ENCODE measurements at places on chromosomes 4 and X.

DNA sequence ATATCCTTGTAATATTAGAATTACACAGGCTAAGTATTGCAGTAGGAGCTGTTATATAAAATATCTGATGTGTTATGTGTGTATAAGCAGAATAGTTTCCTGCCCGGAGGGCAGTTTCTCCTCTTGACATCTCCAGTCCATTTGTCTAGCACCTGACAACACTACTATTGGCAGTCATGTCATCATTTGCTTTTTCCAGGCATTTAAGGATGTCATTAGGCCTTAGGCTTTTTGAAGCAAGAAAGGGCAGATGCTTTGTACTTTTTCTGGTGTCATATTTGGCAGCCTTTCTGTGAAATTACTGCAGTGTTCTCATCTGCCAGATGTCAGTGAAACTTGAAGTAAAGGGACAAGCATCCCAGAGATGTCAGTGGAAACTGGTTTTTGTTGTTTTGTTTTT is 2017.6 kb upstream of the IGFBP7 start:
- no peak for DNase-seq

DNA sequence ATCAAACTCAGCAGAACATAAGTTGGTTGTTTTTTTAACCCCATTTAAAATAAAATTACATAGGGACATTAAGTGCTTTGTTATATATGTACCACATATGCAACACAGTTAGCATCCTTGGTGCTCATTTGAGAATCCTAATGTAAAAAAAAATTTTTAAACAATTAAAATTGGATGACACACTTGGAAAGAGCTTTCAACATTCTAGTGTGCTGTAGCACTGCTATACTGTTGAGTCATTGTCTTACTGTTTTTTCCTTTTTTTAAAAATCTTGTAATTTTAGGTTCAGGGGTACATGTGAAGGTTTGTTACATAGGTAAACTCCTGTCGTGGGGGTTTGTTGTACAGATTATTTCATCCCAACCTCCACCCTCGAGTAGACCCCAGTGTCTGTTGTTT is 12.8 kb downstream of the THAP9 start:
- no peak for DNase-seq

DNA sequence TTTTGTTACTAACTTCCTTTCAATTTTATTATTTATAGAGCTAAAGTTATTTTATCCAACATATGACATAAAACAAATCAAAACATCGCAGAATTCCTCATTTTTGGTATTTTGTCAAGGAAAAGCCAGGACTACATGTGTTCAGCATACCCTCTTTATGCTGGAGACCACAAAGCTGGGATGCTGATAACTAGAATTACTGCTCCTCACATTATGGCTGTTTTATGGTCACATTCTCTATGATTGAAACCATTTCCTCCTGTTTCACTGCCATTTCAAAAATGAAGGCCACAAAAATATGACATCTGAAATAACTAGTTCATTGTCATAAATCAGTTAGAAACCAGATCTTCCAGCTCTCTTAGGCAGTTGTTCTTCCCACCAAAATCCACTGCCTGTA is 41.7 kb downstream of the KLHL34 start:
- no peak for DNase-seq

DNA sequence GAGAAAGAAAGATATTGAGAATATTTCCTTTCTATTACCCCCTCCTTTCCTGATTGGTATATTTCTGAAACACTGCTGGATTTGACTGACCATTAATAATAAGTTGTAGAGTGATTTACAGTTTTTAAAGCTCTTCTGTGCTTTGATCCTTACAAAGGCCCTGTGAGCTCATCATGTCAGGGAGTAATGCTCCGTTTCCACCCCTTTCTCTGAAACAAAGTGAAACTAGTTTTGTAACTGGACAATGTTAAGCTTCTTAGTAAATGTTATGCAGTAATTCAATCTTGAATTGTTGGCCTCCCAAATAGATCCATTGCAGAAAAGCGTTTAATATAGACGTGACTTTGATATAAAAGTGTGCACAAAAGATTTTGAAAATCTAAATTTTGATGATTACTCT is 190.1 kb upstream of the GNPDA2 start:
- DNase-seq: no peak

DNA sequence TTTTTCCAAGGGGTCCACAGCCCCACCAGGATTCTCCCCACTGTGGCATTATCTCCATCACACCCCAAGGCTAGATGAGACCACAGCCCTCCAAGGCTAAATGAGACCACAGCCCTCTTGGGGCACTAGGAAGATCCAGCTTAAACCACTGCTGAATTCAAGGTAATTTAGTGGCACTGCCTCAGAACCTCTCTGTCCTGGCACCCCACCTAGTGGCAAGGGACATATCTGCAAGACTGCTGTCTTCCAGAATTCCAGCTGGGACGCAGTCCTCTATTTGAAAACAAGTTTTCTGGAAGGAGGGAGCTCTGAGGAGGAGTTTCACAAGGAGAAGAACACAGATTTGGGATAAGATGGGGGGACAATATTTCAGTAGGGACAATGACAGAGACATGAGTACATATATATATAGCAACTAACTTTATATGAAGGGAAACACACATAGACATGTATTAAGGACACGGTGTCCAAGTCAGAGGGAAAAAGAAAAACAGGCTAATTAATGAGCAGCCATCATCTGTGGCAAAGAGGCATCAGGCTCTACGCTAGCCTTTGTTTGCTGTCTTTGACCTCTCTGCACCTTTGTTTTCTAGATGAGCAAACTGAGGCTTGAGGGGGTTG is 9.3 kb downstream of the CETN2 start:
- DNase-seq: no peak

- DNase-seq: no peak
Measured at GRCh38 chrX:45172890-45173289, 27.8 kb downstream of the DIPK2B start.

DNA sequence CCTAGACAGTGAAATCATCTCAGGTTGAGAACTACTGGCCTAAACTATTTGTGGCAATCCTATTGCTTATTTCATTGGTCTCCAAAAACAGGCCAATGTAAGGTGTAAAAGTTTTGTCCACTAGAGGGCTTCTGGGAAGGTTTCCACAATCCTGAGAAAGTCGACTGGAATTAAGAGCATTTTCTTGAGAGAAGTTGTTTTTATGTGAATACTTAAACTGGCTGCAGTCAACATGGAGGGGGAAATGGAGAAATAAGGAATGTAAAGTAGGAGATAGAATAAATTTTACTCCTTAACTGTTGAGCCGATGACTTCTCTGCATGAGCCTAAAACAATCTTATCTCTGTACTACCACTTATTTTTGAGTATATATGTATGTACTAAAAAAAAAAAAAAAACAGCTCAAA is 11.0 kb upstream of the EIF4E start:
- peak; percentile 19 for DNase-seq

DNA sequence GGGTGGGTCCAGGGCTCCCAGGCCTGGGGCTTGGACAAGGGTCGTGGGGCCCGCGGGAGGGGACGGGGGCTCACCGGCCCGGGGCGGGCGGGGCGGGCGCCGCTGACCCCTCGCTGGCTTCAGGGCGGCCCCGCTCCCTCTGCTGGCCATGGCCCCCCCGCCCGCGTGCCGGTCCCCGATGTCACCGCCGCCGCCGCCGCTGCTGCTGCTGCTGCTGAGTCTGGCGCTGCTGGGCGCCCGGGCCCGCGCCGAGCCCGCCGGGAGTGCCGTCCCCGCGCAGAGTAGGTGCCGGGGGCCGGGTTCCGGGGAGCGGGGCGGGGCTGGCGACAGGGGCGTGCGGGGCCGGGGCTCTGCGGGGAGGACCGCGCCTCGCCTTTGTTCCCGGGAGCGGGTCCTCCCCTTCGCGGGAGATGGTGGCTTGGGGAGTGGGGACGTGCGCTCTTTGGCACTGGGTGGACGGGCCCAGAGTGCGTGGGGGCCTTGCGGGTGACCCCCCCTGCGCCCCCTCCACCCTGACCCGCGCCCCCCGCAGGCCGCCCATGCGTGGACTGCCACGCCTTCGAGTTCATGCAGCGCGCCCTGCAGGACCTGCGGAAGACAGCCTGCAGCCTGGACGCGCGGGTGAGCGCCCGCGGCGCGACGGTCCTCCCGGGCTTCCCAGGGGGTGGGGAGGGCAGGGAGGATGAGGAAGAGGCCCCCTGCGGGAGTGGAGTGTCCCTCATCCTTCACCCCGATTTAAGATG is 16.8 kb upstream of the NAT8L start:
- no peak for DNase-seq

- DNase-seq: no peak
Measured at GRCh38 chrX:36414056-36414455, 494.5 kb downstream of the CFAP47 start.

DNA sequence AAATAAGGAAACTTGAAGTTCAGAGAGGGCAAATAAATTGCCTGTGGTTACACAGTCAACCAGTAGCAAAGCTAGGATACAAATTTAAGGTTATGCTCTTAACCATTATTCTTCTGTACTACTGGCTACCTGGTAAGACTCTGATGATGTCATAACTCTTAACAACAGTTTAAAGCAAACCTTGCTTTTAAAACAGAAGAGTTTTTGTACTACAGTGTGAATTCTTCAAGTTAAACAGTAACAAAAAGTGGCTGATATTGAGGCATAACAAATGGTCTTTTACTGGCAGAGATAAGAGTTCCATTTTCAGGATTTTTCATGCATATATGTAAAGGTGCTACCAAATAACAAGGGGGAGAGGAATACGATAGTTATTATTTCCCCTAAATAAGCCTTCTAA is 23.4 kb downstream of the TAB3 start:
- no peak for DNase-seq

GRCh38 chr4:59222221-59222620 is 1977.9 kb upstream of the ADGRL3 start:
- no peak for DNase-seq

DNA sequence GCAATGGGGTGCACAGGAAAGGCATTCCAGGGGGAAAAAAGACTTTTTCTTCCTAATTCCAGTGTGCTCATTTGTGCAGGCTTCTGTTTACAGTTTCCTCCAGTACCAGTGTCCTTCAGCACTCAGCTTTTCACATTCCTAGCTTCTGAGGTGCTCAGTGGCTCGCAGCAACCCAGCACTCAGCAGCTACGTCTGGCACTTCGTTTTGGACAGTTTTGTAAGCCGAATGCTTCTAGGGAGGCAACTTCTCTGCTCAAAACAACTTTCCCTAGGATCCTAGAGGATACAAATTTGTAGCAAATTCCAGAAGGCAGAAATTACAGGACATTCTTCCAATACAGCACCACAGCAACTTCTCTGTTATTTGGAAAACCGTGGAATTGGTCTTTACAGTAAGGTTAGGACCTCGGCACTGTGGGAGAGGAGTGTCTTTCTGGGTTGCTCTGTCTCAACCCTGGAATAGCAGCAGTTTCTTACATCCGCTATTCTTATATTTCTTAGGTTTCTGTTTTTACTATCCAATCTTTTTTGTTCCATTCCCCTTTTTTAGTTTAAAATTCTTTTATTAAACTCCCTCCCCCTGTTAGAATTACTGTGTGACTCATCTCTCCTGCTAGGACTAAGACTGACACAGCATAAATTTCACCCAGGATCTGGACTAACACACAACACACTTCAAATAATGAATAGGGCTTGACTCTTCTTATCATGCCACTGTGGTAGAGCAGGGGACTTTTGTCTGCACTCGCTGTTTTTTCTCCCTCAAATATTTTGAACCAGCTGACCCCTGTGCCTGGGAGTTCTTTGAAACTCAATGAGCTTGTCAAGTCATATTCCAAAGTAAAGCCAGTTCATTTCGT is 1314.7 kb downstream of the FSTL5 start:
- DNase-seq: no peak

- peak; percentile 71 for DNase-seq
Measured at GRCh38 chr4:185811509-185812364, at the start of gene SORBS2. Gene SORBS2, minus strand, starts transcription at chr4:185812194. Its CDS starts 121,623 bp downstream, at chr4:185690571.

DNA sequence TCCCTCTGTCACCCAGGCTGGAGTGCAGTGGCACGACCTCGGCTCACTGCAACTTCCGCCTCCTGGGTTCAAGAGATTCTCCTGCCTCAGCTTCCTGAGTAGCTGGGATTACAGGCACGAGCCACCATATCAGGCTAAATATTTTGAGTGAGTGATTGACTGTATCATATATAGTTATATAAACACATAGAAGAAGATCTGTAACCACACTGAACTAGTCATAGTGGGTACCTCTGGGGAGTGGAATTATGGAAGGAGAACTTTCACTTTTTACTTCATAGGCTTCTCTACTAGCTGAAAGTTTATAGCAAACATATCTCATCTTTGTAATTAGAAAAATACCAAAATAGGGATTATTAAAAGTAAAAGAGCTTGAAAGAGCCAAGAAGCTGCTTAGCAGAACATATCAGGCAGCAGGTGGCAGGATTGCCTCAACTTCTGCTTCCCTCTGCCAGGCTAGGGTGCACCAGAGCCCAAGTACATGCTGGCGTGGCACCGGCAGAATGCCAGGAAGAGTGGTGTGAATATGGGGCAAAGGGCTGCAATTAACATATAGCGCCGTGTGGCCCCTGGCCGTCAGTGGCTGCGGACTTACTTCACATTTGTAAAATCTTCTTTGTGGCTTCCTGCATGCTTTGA is 39.5 kb upstream of the CD40LG start:
- DNase-seq: peak; percentile 1

GRCh38 chrX:47297874-47298273 is 65.1 kb downstream of the USP11 start:
- DNase-seq: no peak

- no peak for DNase-seq
Measured at GRCh38 chrX:134075894-134076718, 90.7 kb upstream of the GPC3 start.

DNA sequence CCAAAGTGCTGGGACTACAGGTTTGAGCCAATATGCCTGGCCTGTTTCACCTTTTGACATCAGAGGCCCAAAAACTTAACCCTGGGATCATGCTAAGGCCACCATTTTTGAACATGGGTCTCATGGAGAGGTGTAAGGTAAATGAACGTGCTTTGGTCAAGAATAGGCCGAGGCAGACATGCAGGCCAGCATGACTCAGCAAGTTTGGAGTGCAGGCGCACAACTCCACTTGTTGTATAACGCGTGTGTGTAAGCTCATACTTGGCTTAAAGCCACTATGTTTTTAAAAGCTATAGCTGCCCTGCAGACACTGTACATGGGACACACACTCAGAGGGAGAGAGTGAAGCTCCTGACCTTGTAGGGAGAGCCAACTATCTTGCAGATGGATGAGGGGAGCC is 43.8 kb upstream of the HPSE start:
- DNase-seq: no peak

GRCh38 chr4:140357868-140358267 is 15.6 kb upstream of the SCOC start:
- DNase-seq: no peak

GRCh38 chr4:153413842-153414241 is 52.3 kb upstream of the TMEM131L start:
- DNase-seq: no peak
